Vagina (tissue), 2 donors: ENCODE measurements at places on chromosomes 16 and 17.

DNA sequence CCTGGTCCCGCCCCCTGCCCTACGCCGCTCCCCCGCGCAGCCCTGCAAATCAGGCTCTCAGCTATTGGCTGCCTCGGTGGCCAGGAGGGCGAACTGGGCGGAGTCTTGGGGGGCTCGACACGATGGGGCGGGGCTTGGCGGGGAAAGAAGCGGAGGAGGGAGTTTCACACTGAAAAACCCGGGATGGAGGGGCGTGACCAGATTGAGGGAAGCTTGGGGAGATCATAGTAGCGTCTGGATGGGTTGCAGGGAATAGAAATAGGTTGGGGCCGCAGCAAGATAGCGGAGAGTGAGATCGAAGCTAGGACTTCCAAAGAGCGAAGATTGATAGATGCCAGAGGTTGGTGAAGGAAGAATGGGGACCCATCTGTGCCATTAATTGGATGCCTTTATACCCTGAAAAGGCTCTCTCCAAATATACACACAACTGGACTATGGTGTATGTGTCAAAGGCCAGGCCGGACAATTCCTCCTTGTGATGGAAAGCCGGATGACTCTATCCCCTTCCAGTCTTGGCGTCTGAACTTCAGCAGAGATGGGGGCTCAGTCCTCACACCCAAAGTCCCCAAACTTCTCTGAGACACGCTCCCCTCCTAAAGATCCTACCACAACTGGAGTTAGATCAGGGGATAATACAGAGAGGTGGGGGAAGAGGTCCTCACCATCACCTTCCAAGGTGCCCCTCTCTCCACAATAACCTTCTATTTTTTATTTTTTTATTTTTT, 376 bp upstream of the STAC2 start:
- DNase-seq = no peak

GRCh38 chr16:56547949-56548567, 16.8 kb upstream of the MT4 start:
- no peak for DNase-seq

DNA sequence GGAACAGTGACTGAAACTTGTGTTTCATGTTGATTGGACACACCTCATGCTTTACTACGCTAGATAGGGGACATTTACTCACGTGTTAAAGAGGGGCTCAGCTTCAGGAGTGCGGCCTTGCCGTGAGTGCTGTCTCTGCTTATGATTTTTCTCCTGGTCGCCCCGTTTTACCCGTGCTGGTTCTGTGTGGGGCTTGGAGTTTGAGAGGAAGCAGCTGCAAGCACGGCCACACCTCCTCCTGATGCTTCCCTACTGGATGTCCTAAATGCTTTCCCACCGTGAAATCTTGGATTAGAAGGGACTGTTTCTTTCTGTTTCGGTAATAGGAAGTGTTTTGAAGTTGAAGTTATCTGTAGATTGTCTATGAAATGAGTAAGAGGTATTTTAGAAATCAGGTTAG, 54.0 kb upstream of the ZNF750 start:
- DNase-seq = no peak

GRCh38 chr16:2426941-2427361, 2.3 kb upstream of the CCNF start:
- DNase-seq = no peak
